RPMI8226 (cell line): ENCODE measurements at places on chromosomes 6 and 20.

DNA sequence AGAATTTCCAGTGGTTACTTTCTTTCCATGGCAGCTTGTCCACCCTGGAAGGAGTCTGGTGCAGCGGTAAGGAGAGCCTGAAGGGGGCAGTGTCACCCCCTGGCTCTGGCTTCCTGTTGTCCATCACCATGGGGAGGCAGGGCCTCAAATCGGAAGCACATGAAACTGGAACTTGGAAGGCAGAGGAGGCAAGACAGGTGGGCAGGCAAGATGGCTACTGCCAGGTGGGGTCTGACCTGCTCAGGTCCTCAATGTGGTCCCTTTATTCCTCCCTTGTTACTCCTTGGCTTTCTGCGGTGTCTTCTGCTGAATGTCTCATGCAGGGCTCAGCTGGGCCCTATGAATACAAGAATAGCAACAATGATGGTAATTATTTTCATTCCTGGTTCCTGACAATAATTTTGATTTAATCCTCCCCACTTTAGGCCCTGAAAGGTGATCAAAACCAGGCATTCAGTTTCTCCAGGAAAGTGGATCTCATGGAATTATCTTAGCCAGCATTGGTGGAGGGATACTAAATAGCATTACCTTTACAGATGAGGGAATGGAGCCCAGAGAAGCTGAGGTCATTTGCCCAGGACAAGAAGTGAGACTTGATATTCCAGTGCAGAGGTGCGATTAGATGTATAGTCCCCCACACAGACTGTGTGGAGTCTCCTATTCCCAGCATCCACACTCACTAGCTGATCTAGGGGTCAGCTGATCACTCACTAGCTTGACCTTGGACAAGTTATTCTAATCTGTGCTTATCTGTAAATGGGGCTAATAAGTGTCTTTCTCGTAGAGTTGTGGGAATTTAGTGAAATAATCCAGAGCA is 17.6 kb upstream of the SNAI1 start:
- DNase-seq: peak; percentile 67

DNA sequence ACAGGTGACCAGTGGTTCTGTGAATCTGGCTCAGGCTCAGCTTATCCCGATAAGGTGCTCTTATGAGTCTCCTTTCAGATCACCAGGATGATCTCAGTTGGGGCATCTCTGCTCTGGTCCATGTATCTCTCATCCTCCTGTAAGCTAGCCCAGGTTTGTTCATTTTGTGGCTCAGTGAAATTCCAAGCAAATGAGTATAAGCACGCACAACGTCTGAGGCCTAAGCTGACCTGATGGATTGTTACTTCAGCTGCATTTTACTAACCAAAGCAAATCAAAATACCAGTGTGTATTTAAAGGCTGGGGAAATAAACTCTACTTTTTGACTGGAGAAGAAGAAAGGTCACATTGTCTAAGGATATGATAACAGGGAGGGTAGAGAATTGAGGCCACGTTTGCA is 551.0 kb upstream of the BTBD3 start:
- no peak for DNase-seq

- no peak for DNase-seq
Measured at GRCh38 chr6:145063091-145063490, 672.2 kb downstream of the EPM2A start.

- peak; percentile 47 for DNase-seq
Measured at GRCh38 chr20:63342561-63343459, 18.3 kb downstream of the CHRNA4 start.
